ENCODE measurements at places on chromosomes 2 and 18. TPM values are rescaled to one million over a fixed set of nuclear protein-coding genes. Genes with fewer than 3 reads are reported as not detected.

GRCh38 chr2:30371772-30372373, 75.2 kb upstream of the LCLAT1 start:
- no peak for DNase-seq

Gene PLEKHH2
- 2.3 TPM for total RNA-seq

DNA sequence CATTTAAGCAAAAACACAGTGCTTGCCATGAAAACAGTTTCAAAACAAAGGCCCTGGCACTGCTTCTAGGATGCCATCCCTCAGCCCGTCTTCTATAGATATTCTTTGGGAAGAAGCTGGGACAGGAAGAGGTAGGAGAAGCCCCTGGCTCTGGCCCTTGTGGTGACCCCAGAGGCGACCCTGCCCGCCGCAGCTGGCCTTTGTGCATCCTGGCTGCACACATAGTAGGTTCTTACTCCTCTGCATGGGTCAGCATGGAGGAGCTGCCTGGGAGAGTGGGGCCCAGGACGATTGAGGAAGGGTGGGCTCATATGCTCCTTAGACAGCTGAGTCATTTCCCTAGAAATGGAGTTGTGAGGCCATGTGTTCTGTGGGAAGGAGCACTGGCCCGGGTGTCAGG, 44.4 kb upstream of the OTOF start:
- DNase-seq: no peak

- peak; percentile 25 for DNase-seq
Measured at GRCh38 chr2:290090-290722, 2.3 kb upstream of the ALKAL2 start.

- no peak for DNase-seq
Measured at GRCh38 chr2:197599285-197599965, 76.0 kb downstream of the RFTN2 start.

GRCh38 chr2:128774320-128775216, 455.9 kb upstream of the HS6ST1 start:
- no peak for DNase-seq

DNA sequence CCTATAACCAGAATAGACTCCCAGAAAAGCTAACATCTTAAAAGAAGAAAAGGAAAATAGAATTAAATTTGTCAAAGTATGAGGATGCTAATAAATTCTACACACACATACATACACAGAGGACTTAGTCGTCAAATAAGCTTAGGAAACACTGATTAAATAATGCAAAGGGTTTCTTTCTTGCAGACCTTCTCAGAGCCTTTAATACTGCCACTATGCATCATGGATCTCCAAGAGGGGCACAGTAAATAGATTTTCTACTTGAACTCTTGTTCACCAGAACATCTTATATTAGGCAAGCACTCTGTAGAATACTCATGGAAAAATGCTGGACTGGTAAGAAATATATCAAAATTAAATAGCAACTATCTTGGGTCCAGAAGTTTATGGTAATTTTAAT, 69.4 kb downstream of the ANKRD44 start:
- DNase-seq: no peak

- no peak for DNase-seq
Measured at GRCh38 chr18:57086163-57086562, 60.7 kb upstream of the BOD1L2 start.

- DNase-seq: no peak
Measured at GRCh38 chr2:26904839-26905238, 56.9 kb downstream of the DPYSL5 start.

DNA sequence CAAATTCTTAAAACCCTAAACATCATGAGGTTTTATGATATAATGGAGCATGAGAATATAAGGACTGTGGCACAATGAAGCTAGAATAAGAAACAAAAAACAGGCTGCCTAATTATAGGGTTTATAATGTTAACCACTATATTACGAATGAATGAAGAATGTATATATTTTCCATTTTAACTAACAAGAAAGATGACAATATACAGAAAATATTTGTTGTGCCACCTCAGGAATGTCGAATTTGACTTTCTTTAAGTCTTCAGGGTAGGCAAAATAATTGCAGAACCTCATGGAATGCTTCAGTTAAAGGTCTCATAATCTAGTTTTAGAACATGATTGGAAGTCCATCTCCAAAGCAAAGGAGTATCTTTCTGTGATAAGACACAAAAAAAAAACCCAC, 282.9 kb upstream of the SLC8A1 start:
- DNase-seq: no peak

DNA sequence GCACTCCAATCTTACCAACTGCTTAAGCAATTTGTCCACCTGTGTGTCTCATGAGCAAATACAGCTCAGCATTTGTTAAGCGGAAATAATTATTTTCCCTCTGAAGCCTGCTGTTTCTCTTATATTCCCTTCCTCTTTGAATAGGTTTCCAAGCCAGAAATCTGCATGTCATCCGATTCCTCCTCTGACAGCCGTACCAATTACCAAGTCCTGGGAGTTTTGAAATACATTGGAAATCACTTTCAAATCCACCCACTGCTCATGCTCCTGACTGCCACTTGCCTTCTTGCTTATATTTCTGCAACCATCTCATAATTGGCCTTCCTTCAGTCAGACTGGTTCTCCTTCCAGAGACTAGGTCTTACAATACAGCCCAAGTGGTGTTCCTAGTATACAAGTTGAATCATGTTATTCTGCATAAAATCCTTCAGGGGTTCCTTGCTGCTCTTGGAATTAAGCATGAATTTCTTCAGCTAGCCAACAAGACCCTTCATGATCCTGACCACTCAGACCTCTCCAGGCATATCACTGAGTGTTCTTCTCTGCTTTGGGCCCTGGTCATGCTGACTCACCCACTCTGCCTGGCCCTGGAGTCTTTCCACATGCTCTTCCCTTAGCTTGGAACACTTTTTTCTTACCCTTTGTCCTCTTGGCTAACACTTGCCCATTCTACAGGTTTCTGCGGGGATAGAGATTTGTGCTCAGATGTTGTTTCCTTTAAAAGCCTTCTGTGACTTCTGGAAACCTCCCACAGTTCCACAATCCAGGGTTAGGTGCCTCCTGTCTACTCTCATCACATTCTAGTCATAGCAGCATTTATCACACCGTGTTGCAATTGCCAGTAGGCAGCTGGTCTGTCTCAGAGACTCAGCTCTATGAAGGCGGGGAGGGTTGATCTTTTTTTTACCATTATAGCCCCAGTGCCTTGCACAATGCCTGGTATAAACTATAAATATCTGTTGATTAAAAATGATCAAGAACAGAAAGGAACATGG, 157.6 kb downstream of the ARL6IP6 start:
- no peak for DNase-seq

Gene NT5DC4
- not detected for total RNA-seq

DNA sequence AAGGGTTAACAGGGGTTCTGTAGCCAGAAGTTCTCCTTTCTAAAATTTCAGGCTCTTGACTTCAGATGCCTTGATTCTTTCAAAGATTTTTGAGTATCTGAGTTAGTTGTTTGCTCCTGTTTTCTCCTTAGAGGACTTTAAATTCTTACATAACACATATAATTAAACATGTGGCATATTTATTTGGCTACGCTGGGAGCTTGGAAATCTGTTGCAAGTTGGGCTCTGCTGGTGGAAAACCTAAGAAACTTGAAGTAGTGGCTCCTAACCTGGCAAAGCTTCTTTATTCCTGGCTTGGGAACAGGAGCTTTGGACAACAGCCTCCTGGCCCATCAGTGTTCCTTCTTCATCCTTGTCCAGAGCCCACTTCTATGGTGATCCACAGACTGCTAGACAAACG, 72.6 kb downstream of the VIT start:
- DNase-seq: no peak

DNA sequence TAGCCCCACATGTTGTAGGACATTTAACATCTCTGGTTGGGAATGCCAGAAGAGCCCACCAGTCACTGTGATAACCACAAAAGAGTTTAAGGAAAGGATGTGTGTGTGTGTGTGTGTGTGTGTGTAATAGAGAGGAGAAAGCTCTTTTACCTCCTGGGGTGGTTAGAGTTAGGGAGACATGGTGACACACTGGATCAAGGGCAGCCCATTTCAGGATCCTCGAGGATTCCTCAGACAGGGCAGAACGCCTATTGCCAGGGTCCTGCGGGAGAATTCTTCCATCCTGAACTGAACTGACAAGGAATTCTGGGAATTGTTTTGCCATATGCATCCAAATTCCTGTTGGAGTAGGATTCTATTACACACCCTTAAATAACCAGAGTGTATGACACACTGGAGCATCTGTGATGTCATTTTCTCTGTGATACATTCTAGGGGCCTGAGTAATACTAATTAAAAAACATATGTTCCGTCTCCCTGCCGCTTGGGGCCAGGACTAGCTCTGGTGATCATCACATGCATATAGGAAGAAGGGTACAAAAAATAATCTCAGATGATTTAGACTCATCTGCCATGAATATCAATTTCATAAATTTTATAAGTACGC, 156.4 kb upstream of the MMADHC start:
- DNase-seq: peak; percentile 57

DNA sequence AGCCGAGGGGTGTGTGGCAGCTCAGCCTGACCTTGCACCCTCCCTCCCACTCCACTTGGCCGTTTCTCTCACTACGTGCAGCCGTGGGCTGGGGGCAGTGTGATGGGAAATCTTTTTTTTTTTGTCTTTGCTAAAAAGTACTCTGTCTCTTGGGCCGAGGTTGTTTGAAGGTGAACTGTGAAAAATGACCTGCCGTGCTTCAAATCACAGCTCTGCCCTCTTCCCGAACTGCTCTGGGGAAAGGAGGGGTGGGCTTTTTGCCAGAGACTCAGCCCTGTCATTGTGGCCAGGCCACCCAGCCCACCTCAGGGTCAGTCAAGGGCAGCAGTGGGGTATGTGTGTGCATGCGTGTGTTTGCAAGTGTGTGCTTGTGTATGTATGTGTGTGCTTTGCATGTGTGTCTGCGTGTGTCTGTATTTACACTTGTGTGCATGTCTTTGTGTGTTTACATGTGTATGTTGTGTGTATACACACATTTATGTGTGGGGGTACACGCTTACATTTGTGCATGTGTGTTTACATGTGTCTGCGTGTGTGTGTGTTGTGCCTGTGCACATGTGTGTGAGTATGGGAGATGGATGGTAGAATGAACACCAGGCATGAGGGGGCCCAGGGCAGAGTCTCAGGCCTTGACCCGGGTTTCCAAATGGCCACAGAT, 61.3 kb upstream of the HAAO start:
- no peak for DNase-seq

Gene ATP5F1A
- 364 TPM for total RNA-seq

- DNase-seq: no peak
Measured at GRCh38 chr2:56801770-56802169, 618.0 kb downstream of the CCDC85A start.

Gene ERFE
- total RNA-seq: 113 TPM

DNA sequence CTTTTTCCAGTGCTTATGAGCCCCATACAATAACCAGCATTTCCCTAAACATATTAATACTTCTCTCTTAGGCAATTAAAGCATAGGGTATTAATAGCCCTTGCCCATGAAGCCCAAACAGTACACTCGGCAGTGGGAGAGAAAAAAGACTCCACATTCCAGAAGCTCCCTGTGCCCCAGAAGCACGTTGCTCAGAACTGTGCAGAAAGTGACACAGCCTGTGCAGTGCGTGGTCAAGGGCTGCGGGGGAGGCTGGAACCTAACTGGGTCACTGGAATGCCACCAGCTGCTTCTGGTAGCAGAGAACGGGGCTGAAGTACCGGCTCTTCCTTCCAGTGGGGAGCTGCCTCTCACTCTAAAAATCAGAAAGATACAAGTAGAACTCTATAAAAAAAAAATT, 32.7 kb downstream of the EIPR1 start:
- DNase-seq: no peak

DNA sequence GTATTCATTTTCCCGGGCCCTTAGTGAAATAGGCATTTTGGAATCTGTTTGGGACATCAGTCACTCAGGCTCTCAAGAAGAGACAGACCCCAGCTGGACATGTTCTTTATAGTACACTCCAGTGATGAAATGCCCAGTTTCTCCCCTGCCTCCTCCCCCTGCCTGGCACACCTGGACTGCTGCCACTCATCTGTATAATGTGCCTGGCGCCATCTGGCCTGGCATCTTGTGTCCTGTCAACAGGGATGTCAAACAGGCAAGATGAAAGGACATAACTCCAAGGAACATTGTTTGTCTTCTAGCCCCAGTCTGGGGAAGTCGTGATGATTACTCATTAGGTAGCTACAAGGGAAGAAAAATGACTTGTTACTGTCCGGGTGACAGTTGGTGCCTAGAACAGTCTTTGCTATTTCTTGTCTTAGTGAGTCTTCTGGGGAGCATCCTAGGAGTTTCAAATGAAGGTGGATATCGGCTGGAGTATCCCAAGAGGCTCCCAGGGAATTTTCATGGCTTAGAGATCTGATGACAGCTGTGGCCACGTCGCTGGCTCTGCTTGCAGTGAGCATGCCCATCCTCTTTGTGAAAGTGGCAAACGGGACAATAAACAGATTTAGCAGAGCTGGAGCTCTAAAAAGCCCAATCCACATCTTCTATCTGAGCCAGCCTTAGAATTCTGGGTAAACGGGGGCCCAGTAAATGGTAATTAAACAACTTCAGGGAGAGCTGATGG, 153.6 kb downstream of the ALK start:
- no peak for DNase-seq

Gene KCNS3
- total RNA-seq: 8.9 TPM

DNA sequence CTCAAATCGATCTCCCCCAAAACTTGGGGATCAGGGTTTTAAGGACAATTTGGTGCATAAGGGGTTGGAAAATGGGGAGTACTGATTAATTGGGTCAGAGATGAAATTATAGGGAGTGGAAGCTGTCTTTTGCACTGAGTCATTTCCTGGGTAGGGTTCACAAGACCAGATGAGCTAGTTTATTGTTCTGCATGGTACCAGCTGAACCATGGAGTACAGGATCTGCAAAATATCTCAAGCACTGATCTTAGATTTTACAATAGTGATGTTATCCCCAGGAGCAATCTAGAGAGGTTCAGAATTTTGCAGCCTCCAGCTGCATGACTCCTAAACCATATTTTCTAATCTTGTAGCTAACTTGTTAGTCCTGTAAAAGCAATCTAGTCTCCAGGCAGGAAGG, 73.1 kb downstream of the CPO start:
- DNase-seq: no peak

- DNase-seq: no peak
Measured at GRCh38 chr2:66581339-66582103, 146.6 kb downstream of the MEIS1 start.

DNA sequence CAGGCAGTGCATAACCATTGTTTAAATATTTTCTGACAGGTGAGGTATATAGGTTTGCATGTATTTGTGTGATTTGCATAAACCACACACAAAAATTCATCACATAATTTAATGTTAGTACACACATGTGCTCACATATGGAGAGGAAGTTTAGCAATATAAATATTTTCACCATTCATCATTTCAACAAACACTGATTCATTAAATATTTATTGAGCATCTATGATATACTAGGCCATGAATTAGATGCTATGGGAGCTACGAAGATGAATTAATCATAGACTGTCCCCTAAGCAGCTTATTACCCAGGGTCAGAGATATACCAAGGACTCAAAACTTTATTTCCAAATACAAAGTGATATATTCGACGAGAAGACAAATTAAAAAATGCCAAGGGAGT, 311.6 kb upstream of the PIK3C3 start:
- DNase-seq: no peak

Gene HNMT
- 9.9 TPM for total RNA-seq

All from kidney epithelial cell (primary cell).